ENCODE measurements at places on chromosomes 6 and 20. TPM values are rescaled to one million over a fixed set of nuclear protein-coding genes. Genes with fewer than 3 reads are reported as not detected.

Gene CALHM4
- not detected for total RNA-seq

Gene DCDC2
- total RNA-seq = not detected

Gene SEMG1
- total RNA-seq = not detected

Gene NMBR
- total RNA-seq = not detected

Gene PGM3
- 99.4 TPM for total RNA-seq

Gene JPH2
- 0.22 TPM for total RNA-seq

Gene CD93
- total RNA-seq = 0.54 TPM

Gene HRH3
- total RNA-seq = not detected

Gene TNXB
- total RNA-seq = 41.1 TPM

Gene CDSN
- not detected for total RNA-seq

Gene MYLK4
- total RNA-seq = 0.97 TPM

Gene NKAIN4
- not detected for total RNA-seq

Gene BANF2
- total RNA-seq = not detected

Gene CTCFL
- not detected for total RNA-seq

Gene TBC1D7
- total RNA-seq = 21.5 TPM

Gene GSTA4
- 69.5 TPM for total RNA-seq

Gene ERVFRD-1
- not detected for total RNA-seq

Gene LY86
- total RNA-seq = not detected

Gene SAMD3
- 0.39 TPM for total RNA-seq

Gene GPX5
- total RNA-seq = not detected

Gene TMEM244
- total RNA-seq = not detected

Measured in articular chondrocyte of knee joint (primary cell).